ENCODE measurements at places on chromosomes 6 and 20.

GRCh38 chr20:38043512-38044300, 10.2 kb downstream of the RPRD1B start:
- DNase-seq = no peak

DNA sequence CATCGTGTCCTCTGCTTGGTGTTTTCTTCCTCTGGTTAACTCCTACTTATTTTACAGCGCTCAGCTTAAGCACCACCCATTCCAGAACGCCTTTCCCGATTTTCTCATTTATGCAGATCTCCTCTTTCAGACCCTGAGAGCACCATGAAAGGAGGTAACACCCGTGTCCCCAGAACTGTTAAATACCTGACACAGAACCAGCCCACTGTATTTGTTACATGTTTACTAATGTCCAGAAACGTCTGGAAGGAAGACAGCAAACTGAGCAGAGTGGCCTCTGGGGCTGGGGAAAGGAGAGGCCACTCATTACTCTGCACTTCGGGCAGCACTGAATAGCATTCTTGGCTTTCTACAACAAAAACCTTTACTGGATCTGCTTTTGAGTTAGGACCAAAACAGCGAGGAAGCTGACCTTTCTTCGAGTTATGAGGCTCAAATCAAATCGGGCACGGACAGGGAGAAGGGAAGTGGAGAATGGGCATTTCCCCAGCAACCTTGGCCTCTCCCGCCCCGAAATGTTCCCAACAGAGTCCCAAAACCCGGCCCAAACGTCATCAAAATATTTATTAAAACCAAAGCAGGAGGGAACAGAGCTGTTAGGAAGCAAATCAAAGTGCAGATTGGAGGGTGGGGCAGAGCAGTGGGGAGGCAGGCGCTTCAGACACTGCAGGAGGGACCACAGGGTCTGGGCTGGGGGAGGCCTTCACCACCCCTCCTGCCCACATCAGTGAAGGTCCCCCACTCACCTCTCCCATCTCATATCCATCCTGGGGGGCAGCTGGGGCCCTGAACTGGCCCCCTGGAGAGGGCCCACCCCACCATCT, 1.1 kb upstream of the NECAB3 start:
- DNase-seq = no peak

- peak; percentile 56 for DNase-seq
Measured at GRCh38 chr20:56875052-56875659, 246.1 kb downstream of the TFAP2C start.

DNA sequence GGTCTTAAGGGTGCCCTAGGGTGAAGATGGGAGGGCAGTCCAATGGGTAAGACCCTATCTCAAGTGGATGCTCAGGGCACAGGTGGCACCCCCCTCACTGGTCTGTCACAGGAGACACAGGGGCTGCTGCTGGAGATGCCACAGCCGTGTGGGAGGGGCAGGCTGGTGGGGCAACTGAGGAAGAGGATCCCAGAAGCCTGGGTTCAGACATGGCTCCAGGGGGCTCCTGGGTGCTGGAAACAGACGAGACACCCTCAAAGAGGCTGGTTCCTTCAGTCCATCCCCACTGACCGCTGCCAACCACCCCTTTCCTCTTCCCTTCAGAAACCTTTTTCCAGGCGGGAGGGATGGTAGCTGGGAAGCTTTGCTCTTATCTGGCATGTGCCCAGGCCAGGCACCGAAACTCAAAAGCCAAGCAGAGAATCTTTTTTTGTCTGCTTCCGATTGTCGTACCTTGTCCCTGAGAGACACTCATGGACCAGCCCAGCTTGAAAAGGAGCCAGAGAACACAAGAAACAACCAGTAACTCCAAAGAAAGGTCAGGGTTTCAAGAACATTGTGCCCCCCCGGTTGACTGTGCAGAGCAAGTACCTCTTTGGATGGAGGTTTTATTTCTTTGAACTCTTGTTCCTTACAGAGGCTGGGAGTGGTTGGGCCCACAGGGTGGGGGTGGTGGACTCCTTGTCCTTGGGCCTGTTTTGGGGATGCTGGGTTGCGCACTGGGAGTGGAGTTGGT, 28.5 kb upstream of the EMILIN3 start:
- no peak for DNase-seq

GRCh38 chr6:122747573-122747972, 31.9 kb upstream of the FABP7 start:
- DNase-seq = no peak

DNA sequence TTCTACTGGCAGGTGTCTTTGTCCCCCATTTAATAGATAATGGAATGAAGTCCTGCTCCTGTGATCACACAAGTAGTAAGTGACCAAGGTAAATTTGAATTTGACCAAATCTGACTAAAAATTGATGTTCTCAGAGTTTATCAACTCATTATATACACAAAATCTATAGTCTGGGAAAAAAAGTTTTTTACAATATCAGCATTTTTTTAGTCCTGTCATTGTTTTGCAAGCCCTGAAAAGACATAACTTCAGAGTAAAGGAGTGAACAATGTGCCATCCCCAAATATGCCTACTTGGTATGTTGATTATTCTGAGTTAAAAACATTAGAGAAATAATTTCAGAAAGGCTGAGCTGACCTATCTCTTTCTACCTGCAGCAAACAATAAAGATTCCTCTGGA, 114.2 kb downstream of the C6orf58 start:
- no peak for DNase-seq

GRCh38 chr6:168615837-168616236, 174.9 kb downstream of the SMOC2 start:
- no peak for DNase-seq

DNA sequence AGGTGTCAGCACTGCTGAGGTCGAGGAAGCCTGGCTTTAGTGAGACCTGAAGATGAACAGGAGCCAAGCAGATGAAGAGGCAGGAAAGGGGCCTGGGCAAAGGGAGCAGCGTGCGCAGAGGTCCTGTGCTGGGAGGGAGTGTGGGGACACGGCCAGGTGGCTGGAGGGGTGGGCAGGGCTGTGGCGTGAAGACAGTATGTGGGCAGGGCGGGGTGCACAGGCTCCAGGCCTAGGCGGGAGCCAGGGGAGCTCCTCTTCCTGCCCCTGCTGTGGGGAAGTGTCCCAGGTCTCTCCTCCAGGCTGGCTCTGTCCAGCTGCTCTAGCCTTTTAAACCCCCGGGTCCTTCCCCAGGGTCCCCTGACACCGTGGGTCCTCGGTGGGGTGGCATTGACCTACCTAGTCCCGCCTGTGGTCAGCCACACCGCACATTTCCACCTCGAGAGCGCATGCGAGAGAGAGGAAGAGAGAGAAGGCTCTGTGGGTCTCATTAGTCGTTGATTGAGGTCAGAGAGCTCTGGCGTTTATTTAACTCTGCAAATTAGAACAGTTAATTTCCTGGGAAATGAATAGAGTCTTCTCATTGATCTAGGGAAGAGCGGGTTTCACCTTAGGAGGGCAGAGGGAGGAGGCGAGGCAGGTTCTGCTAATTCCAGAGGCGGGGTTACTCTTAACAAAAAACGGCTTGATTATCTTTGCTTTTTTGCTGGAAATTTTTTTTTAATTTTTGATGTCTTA, 68.8 kb downstream of the CDH4 start:
- no peak for DNase-seq

- DNase-seq = peak; percentile 79
Measured at GRCh38 chr6:27188885-27189418, 58.5 kb upstream of the PRSS16 start.

DNA sequence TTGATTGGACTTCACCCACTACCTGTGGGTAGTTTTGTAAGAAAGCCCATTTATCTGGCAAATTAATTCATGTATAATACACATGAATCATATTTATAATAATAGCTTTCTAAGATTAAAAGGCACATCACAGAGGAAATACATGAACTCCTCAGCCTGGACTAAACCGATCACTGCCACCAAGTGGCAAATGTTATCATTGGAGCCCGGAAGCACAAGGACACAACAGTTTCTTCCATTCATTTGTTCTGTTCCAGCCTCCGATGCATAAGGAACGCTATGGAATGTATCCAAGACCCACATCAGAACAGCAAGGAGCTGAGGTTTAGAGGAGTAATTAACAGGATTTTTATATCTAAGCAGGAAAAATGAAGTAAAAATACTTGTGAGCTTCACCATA, 13.9 kb upstream of the IPCEF1 start:
- DNase-seq = peak; percentile 9

- DNase-seq = no peak
Measured at GRCh38 chr6:4434655-4435054, 299.3 kb upstream of the ECI2 start.

DNA sequence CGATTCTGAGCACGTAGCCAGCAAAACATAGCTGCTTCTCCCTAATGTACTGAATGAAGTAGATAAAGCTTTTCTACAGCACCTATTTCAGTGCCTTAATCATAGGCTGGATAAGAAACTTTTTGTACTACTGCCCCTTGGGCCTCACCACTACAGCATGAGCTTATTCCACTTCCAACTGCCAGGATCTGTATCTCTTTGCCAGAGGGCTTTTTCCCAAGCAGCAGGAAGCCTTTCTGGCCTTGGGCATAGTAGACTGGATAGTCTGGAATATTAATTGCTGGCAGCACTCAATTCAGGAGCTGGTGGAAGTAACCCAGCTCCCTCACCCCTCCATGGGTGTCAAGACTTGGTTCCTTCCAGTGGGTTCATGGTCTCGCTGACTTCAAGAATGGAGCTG, 43.6 kb downstream of the ANKEF1 start:
- DNase-seq = no peak

All from Calu3 (cell line).